ENCODE measurements at places on chromosomes 2 and 18.

DNA sequence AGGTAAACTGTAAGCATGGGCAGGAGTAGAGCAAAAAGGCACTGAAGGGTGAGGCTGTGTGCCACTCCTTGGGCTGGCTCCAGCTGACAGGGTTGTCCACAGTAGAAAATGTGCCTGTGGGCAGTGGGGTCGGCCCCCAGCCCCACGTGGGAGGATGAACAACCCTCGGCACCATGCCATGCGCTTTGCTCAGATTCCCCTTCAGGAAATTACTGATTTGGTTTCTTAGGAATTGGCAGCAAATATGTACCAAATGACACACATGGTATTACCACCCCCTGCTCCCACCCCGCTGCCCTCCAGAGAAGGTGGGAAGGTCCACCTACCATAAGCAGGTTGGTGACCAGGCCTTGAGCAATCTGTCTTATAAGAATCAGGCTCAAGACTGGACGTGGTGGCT lies 13.6 kb downstream of the ADCY3 start:
- DNase-seq = no peak

- no peak for DNase-seq
These were observed 26.3 kb upstream of the YWHAQ start for GRCh38 chr2:9657083-9657482.

DNA sequence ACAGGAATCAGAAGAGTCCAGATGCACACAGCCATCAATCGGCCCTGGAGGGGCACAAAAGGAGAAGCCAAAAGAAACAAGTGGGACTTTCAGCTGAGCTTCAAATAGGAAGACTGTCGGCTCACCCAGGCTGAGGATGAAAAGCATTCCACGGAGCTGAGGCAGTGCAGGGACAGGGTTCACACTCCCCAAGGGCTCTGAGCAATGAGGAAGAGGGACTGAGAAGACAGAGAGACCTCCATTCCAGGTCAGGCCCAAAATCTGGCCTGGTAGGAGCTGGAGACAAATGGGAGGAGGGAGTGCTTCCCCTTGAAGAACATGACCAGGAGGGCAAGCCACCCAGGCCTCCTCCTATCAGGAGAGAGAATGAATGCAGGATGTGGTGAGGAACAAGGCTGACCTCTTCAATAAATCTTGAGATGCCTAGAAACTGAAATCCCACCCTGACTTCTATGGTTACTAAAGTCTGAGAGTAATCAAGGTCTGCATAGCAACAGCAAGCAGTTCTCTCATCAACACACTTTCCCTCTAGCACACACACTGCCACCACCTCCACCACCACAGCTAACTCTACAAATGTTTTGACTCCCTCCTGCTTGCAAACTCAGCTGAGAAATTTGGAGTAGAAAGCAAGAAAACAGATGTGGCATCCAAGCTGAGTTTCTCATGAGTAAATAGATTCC lies 434.4 kb downstream of the TNS1 start:
- no peak for DNase-seq

GRCh38 chr18:62332964-62333695 lies 8.0 kb downstream of the TNFRSF11A start:
- no peak for DNase-seq

DNA sequence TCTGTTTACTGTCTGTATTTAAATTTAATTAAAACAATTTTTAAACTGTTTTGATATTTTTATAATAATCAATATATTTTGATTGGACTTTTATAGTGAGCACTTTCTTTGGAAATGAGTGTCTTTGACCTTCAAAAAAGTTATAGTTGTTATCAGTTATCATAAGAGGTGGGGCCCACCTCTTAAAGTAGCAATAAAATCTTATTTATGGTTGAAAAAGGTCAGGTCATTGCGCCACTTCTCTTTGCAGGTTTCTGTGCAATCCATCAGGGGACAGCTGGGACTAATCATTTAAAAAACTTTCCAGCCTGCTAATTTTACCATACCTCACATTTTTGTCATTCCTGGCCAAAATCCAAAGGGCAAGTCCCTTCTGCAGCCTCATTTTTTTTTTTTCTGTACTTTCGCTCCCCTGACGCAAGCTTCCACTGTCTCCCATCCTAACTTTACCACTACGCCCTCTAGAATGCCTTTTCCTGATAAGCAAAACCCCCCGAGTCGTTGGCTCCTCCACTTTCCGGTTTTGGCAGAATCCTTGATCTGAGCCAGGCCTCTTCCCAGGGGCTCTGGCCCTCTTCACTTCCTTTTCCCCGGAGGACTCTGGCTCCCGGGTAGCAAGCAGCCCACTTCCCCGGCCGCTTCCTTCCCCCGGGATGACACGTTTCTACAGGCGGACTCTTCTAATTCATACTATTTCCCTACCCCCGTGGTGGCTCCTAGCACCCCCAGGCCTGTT lies 1.1 kb upstream of the SEH1L start:
- peak; percentile 85 for DNase-seq

DNA sequence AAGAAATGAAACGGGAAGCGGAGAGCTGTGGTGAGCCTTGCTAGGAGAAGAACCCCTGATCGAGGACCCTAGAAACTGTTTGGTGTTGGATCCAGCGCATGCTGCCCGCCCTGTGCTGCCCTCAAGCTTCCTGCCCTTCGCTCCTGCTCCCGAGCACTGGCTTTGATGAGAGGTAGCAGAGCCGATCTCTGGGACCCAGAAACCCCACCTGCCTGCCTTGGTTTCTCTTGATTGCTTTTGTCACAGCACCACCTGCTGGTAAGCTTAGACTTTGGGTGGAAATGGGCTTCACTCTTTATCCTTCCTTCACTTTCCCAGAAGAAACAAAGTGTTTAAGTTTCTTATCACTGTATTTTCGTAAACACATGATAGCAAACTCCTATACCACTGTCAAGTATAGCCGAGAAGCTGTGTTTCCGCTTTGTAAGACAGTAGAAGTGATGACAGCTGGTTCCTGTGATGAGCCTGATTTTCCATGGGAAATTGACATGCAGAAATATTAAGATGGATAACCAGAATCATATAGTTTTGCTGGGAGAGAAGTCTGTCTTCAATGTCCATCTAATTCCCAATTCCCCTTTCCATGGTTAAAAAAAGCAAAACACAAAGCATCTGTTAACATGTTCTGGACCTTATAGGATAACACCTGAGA lies 267.4 kb downstream of the PHLPP1 start:
- DNase-seq = peak; percentile 15

DNA sequence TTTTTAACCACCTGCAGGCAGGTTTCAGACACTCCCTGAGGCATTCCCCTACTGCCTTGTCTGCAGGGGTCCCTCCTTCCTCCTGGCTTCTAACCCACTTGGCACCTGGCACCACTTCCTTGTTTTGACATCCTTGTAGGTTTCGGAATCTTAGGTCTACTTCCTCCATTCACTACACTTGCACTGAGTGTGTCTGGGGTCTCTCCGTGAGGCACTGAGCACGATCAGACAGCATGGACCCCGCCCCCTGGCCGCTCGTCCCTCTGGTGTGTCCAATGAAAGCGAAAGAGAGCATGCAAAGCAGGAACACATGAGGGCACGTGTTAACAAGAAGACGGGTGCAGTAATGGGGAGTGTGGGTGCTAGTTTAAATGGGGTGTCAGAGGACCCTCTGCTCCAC lies 63.8 kb downstream of the HAUS1 start:
- no peak for DNase-seq

DNA sequence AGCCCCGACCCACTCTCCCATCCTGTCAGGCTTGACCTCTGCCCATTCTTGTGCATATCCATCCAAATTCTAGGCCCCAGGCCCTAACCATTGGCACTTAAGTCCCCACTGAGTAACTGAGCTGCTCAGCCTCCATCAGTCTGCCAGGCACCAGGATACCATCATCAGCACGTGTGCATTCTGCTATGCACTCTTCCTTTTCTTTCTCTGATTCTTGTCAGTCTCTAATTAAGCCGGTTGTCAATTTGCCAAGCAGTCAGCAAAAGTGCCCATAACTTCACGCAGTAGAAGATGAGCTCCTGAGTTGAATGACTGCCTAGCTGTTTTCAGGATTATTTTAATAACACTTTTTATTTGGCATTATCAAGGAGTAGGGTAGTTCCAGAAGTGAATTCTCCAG lies 107.2 kb downstream of the FEZ2 start:
- no peak for DNase-seq

GRCh38 chr2:14587119-14587518 lies 45.4 kb upstream of the LRATD1 start:
- DNase-seq = peak; percentile 41

DNA sequence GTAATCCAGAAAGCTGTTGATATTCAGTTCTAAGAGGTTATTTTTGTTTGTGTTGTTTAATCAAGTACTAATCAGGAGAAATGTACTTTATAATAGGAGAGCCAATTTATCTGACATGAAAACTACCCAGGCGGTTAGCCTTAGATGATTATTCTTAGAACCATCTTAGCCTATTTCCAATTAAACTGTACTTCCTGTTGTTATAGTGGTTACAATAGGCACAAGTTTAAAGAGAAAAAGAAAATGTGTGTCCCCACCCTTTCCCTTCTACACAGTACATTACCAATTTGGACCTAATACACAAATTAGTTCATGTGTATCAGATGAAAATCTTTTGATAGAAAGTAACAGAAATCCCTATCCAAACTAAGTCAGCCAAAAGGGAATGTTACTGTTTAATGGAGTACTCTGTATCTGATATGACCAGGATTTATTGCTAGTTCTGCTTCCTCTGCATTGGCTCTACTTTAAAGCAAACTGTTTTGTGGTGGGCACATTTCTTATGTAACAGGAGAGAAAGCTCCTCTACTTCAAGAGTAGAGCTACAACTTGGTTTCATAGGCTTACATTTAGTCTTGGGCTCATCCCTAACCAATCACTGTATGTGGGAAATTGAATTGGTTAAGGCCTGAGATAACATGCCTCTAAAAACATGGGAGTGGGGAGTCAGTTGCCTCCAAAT lies 217.9 kb downstream of the UBE2E3 start:
- DNase-seq = no peak

DNA sequence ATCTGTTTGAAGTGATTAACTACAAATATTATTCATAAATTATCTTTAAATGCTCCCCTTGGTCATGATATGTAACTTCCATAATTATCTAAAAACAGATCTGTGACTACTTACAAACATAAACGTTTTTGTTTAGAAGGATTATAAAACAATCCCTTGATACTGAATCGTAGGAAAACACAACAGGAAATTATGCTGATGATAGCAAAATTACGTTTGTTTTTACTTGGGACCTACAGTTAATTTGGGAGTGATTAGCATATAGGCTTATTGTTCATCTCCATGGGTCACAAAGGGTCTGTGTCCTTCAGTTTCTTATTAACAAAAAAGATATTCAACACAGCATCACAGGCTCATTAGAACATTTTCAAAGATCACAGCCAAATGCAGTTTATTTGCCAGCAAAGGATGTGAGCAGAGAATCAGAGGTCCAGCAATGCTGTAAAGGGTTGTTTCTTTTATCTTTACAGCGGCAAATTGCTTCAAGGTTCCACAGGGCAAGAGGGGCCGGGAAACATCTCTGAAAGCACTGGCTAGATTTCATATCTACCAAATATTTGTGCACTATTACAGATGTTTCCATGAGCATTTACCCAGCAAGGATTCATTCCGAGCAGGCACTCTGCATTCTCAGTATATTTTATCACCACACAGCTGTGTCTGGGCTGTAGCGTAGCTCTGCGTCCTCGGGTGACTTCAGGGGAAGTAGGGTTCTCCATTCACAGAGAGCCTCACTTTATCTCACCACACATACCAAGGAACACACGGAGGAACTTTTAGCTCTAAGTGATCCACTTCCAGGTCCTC lies 4.1 kb downstream of the CCDC195 start:
- no peak for DNase-seq

DNA sequence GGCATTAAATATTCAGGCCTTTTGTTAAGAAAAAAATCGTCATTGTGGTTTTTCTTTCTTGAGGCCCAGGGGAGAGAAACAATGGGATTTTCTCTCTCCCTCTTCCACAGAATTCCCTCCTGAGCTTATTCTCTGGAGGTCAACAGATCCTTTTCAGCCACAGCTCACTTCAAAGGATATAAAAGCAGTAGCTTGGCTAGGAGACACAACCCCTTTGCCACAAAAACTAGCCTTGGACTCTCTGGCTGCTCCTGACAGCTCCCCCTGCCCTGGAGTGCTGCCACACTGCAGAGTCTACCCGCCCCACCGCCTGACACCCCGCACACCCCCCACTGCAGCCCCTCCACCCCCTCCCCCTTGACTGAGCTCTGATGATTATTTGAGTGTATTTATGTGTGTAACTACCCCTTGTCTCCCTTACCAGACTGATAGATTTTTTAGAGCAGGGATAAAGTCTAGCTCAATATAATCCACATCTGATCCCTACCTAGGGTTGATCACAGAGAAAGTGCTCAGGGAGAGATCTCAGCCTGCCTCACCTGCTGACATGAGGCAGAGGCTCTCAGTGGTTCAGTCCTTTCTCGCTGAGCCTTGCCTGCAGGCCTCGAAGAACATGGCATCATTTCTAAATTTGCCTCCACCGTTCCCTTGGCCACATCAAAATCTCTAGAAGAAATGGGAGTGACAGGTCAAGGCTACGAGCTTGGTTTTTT lies 132.2 kb upstream of the SP5 start:
- no peak for DNase-seq

- no peak for DNase-seq
These were observed 47.9 kb upstream of the MAT2A start for GRCh38 chr2:85490861-85491755.

GRCh38 chr18:50051288-50051687 lies 143.7 kb downstream of the MYO5B start:
- DNase-seq = no peak

DNA sequence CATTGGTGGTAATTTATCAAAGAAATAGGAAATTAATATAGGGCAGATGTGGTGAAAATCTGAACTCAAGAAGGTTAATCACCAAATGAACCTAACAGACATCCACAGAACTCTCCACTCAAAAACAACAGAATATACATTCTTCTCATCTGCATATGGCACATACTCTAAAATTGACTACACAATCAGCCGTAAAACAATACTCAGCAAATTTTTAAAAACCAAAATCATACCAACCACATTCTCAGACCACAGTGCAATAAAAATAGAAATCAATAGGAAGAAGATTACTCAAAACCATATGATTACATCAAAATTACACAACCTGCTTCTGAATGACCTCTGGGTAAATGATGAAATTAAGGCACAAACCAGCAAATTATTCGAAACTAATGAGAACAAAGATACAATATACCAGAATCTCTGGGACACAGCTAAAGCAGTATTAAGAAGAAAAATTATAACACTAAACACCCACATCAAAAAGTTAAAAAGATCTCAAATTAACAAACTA lies 31.0 kb downstream of the RBM43 start:
- no peak for DNase-seq

- DNase-seq = no peak
These were observed 26.6 kb downstream of the MYL1 start for GRCh38 chr2:210288408-210288807.

GRCh38 chr2:20942646-20943125 lies 101.2 kb downstream of the APOB start:
- DNase-seq = no peak

GRCh38 chr18:55096263-55096951 lies 137.1 kb upstream of the CCDC68 start:
- DNase-seq = peak; percentile 66

Measured in A172 (cell line).